ENCODE measurements at places on chromosomes 4 and X.

- DNase-seq = no peak
Measured at GRCh38 chrX:39941332-39941920, 156.3 kb downstream of the BCOR start.

DNA sequence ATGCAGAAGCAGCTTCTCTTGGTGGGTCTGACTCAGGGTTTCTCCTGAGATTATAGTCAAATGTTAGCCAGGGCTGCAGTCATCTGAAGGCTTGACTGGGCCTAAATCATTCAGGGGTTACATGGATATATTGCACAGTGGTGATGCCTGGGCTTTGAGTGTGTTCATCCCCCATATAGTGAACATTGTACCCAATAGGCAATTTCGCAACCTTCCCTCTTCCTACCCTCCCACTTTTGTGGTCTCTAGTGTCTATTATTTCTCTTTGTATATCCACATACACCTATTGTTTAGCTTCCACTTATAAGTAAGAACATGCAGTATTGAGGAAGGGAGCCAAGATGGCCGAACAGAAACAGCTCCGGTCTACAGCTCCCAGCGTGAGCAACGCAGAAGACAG, 90.3 kb upstream of the CAMK2D start:
- DNase-seq = no peak

DNA sequence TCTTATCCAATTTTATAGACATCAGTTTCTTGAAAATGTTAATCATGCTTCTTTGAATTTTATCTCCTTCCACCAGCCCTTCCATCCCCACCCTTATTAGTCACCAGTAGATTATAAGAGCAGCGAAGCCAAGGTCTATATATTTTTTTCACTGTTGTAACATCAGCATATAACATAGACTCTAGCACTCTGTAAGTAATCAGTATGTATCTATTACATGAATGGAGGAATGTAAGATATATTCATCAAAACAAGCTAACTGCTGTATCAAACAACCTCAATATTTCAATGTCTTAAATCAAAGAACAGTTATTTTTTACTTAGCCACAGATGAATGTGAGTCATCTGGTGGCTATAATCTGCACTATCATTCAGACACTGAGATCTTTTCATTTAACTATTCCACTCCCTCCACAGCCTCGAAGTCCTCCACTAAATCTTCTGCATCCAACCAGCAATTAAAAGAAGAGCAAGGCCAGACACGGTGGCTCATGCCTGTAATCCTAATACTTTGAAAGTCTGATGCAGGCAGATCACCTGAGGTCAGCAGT, 178.9 kb downstream of the CENPC start:
- DNase-seq = no peak

- DNase-seq = no peak
Measured at GRCh38 chrX:134660627-134661026, 2.4 kb upstream of the PLAC1 start.

- no peak for DNase-seq
Measured at GRCh38 chr4:141126769-141127168, 6.5 kb downstream of the RNF150 start.

DNA sequence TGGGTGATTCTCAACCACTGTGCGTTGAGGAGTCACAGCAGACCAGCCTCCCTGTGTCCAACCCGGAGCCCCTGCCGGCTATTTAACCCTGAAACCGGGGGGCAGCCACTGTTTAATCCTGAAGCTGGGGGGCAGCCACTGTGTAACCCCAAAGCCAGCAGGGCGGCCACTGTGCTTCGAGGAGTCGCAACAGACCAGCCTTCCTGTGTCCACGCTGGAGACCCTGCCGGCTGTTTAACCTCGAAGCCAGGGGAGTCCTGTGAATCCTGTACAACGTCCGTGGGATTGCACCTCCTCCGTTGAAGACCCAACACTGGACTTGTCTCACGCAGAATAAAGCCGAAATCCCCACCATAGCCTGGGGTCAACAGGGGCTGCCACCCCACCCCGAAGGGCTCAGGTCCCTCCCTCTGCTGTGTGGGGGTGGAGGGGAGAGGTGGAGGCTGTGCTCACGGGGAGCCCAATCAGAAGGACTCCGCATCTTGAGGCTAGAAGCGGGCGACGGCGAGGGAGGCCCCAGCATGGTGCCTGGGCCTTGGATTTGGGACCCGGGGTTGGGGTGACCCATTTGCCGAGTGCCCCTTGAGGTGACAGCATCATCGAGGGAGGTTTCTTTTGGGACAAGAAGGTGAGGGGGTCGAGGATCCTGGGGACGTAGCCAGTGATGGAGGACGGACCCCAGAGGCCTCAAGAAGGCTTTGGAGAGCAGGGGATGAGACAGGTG, 94.9 kb downstream of the ADRA2C start:
- no peak for DNase-seq

- DNase-seq = no peak
Measured at GRCh38 chrX:155215443-155216178, 649 bp upstream of the VBP1 start.

DNA sequence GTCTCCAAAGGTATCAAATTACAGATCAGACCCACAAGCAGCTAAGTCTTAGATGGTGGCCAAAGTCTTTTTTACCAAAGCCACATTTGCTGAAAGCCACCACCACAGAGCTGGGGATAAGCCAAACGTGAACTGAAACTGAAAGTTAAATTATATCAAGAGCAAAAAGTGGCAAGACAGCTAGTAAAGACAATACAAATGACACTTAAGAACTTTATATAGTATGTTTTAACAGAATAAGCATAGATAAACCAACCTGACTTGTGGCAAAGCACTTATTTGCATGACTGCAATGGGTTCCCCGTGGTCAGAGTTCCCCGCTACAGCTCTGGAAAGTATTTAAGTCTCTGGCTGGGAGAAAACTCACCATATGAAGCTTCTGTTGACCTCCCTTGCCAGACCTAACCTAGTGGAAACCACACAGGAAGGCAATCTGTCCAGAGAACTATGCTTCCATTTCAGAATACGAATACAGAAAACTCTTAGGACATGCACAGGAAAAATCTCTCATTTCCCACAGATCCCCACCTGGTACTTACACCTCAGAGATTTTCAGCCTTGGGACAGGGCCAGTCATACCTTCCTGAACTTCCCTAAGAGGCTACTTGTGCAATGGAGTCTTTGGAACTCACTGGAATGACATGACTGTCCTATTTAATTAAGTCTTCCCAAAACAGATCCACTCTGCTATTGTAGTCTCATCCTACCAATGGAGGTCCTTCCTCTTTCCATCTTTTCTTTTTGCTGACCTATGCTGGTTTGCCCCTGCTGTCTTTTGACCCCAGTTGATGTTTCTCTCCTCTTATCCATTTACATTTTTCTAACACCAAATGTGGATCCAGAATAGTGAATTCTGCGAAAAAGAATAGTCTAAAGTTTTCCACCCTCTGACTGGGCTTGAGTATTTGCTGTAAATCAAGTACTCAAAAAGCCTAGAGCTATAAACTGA, 225.1 kb downstream of the NR3C2 start:
- DNase-seq = no peak

Measured in NCI-H524 (cell line).